SK-N-DZ (cell line): ENCODE measurements at places on chromosomes 6 and 20.
A peak's percentile ranks its signal among the peaks of the same experiment; 100 is the strongest.

DNA sequence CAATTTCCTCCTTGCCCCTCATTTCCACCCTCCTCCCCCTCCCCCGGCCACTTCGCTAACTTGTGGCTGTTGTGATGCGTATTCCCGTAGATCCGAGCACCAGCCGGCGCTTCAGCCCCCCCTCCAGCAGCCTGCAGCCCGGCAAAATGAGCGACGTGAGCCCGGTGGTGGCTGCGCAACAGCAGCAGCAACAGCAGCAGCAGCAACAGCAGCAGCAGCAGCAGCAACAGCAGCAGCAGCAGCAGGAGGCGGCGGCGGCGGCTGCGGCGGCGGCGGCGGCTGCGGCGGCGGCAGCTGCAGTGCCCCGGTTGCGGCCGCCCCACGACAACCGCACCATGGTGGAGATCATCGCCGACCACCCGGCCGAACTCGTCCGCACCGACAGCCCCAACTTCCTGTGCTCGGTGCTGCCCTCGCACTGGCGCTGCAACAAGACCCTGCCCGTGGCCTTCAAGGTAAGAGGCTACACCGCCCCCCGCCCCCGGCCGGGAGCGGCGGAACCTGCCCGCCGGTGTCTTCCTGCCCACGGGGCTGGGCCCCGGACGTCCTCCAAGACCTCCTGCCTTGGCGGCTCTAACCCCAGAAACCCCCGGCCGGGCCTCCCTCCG is 44.9 kb upstream of the SUPT3H start:
- DNase-seq, result peak; percentile 19

- no peak for DNase-seq
Observed at GRCh38 chr6:31765910-31766794, 3.7 kb downstream of the SAPCD1 start.

- DNase-seq, result no peak
Observed at GRCh38 chr6:4356899-4357659, 221.7 kb upstream of the ECI2 start.

DNA sequence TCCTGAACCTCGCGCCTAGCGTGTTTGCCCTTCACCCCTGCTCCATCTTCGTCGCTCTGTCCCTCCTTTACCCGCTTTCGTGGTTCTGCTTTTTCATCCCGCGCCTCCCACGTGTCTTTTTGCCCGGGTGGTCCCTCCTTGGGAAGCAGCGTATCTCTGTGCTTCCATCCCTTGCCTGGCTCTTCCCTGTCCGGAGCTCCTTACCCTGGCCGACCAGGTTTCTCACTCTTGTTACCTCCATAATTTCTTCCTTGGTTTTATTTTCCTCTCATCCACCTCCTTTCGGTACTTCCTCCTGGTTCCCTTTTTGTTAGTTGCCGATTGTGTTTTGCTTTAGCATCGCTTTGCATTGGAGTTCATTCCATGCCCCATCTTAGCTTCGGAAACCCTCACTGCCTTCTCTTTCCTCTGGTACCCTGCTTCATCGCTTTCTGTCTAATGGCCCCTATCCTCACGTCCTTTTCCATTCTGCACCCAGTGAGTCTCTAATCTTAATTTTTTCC is 735 bp downstream of the FAM135A start:
- DNase-seq, result peak; percentile 57

DNA sequence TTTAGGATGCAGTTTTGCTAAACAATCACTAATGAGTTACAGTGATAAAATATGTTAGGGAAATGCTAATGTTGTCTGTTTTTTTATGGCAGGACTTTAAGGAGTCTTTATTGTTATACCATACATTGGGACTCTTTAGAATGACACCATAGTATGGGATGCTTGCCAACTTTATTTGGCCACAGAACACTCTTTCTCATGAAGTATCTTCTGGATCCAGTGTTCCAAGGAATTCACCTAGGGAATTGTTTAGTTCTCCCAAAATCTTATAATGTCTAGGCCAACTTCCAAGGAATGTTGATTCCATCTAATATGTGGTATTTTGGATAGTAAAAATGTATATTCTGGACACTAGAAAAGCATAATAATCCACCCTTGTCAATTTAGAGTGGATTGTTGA is 3.3 kb downstream of the RIN2 start:
- DNase-seq, result no peak

GRCh38 chr6:56689663-56690062 is 47.0 kb upstream of the DST start:
- no peak for DNase-seq

DNA sequence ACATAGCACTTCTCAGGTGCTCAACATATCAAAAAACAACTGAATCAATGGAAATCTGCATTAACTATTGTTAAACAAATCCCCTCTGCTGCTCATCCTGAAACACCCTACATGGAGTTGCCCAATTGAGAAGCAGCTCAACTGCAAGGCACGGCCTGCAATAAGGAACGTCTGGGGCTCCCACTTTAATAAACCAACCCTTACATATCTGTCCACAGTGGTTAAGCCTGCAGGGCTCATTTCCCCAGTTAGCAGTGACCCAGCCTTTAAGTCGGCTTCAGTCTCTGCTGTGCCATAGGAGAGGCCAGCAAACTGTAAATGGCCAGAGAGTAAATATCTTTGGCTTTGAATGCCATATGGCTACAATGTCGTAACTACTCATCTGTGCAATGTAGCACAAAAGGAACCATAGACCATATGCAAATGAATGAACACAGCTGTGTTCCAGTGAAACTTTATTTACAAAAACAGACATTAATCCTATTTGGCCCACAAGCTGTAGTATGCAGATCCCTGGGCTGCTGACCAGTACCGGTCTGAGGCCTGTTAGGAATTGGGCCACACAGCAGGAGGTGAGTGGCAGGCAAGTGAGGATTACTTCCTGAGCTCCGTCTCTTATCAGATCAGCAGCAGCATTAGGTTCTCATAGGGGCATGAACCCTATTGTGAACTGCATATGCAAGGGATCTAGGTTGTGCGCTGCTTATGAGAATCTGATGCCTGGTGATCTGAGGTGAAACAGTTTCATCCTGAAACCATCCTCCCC is 522.7 kb upstream of the CDH4 start:
- no peak for DNase-seq

GRCh38 chr6:102114402-102114801 is 720.9 kb downstream of the GRIK2 start:
- no peak for DNase-seq

GRCh38 chr20:13299401-13299800 is 78.3 kb downstream of the ISM1 start:
- DNase-seq, result no peak
